HFFc6 (cell line): ENCODE measurements at places on chromosomes 11 and 22. TPM values are rescaled to one million over a fixed set of nuclear protein-coding genes. Genes with fewer than 3 reads are reported as not detected.

GRCh38 chr11:121606354-121606753 lies 153.6 kb upstream of the SORL1-AS1 start:
- no peak overlapping the region for H3K27ac ChIP-seq
- peaks cover 6% of the 10 kb centered on the region; the same call in 1 of the 2 replicates for H3K27me3 ChIP-seq
- no peak overlapping the region for H3K4me3 ChIP-seq
- DNase-seq = no peak
- H3K4me1 ChIP-seq = no peaks in the 10 kb centered on the region

- H3K36me3 ChIP-seq = no peaks in the 10 kb centered on the region
- H3K4me3 ChIP-seq = no peak overlapping the region
- H3K4me1 ChIP-seq = peaks cover 6% of the 10 kb centered on the region; the same call in 1 of the 2 replicates
- DNase-seq = no peak
- no peak overlapping the region for H3K27ac ChIP-seq
These were observed 1.7 kb downstream of the APOL5 start for GRCh38 chr22:35719212-35719875.

DNA sequence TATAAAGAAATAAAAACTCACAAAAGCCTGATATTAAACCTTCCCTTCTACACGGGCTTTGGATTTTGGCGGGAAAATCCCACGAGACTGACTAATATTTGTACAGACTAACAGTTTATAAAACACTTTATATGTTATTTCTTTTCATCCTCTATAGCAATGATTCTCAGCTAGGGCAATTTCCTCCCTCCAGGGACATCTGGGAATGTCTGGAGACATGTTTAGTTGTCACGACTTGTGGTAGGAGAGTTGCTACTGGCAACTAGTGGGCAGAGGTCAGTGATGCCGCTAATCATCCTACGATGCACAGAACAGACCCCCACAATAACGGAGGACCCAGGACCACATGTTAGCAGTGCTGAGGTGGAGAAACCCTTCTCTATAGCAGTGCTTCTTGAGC lies 304.8 kb upstream of the PITPNB start:
- H3K4me1 ChIP-seq = no peaks in the 10 kb centered on the region; the same call in 1 of the 2 replicates
- H3K36me3 ChIP-seq = no peaks in the 10 kb centered on the region
- no peaks in the 10 kb centered on the region for H3K27me3 ChIP-seq
- no peak overlapping the region for H3K27ac ChIP-seq
- no peak overlapping the region for H3K4me3 ChIP-seq
- DNase-seq = no peak

DNA sequence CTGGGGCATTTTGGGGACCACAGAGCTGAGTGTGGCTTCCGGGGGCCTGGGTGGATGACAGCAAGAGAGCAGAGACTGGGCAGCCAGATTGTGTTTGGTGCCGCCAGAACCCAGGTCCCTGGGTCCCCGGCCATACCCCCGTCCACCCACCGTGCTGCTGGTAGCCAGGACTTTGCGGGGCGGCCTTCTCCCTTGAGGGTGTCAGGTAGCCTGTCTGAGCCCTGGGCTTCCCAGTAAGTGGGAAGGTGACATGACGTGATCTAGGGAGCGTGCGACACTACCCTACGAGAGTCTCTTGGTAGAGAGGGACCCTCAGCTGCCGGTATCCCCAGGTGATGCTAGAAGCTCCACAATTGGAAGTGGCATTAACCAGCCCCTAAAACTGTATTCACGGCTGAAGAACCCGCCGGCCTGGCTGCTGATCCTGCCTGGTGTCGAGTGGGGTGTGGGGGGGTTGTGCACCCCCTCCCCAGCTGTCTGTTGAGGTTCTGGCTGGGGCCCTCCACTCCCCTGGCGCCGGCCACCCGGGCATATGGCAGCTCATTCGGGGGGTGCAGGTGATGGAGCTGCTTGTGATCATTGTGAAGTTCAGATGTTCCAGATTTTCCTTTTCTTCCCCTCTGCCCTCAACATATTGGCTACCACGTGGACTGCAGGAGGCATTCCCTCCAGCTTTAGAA lies 66.9 kb downstream of the MPPED1 start:
- DNase-seq = no peak
- no peak overlapping the region for H3K4me3 ChIP-seq
- no peaks in the 10 kb centered on the region for H3K4me1 ChIP-seq
- 0 out of 2 replicates have a peak, but pooled peaks cover 4% of the 10 kb centered on the region for H3K36me3 ChIP-seq
- H3K27me3 ChIP-seq = peaks cover 5% of the 10 kb centered on the region; the same call in 1 of the 2 replicates

- no peak overlapping the region for H3K4me3 ChIP-seq
- no peak for DNase-seq
- H3K27ac ChIP-seq = no peak overlapping the region
- H3K4me1 ChIP-seq = peaks cover 23% of the 10 kb centered on the region
- H3K27me3 ChIP-seq = no peaks in the 10 kb centered on the region; the same call in 1 of the 2 replicates
- no peaks in the 10 kb centered on the region for H3K36me3 ChIP-seq
These were observed 17.2 kb downstream of the SLC25A18 start for GRCh38 chr22:17580441-17581031.

GRCh38 chr22:32063701-32064100 lies 20.6 kb downstream of the SLC5A1 start:
- no peaks in the 10 kb centered on the region; the same call in 1 of the 2 replicates for H3K4me1 ChIP-seq
- H3K4me3 ChIP-seq = no peak overlapping the region
- H3K27me3 ChIP-seq = peaks cover 32% of the 10 kb centered on the region
- no peaks in the 10 kb centered on the region for H3K36me3 ChIP-seq
- DNase-seq = no peak

DNA sequence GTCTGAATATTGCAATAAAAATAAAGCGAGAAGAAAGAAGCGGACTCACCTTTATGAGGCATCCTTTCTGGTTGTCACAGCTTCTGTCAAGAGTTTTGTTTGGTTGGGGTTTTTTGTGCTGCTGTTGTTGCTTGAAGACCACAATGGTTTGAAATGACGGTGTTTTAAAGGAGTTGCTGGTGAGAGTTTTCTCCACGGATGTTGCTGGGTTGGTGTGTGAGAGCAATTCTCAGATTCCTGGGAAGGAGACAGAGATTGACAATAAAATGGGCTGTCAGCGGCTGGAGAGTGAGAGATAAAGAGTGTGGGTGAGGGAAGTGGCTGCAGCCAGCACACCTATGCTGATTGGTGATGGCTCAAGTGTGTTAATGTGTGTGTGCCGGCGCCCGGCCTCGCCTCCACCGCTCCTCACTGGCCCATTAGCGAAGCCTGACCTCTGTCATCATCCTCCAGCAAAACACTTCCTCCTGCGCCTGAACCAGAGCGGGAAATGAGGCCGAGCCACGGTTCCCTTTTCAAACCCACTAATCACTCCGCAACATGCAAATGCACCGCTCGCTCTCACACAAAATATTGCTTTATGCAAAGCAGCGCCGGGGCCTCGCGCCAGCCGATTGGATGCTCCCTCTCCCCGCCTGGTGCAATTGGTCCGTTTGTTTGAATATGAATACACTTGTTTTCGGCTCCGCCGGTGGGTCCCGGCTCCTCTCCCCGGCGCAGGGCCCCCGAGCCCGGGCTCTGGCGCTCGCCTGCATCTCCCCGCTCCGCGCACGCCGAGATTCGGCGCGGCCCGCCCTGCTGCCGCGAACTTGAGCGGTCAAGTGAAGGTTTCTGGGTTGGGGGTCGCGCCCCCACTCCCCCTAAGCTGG lies at the start of gene PAX6:
PAX6 (minus strand) TSS at position 544 of the 869 bp plus-strand sequence. CDS start 4,911 bp downstream, outside the sequence.
- no peaks in the 10 kb centered on the region for H3K36me3 ChIP-seq
- H3K27ac ChIP-seq = no peak within 1 kb of the TSS; the same call in 1 of the 2 replicates
- H3K27me3 ChIP-seq = peaks cover 71% of the 10 kb centered on the region
- H3K4me3 ChIP-seq = peak within 1 kb of the TSS; percentile 76
- peaks cover 46% of the 10 kb centered on the region for H3K4me1 ChIP-seq
- no peak for DNase-seq

- H3K4me1 ChIP-seq = peaks cover 39% of the 10 kb centered on the region
- peaks cover 17% of the 10 kb centered on the region for H3K27me3 ChIP-seq
- H3K4me3 ChIP-seq = no peak overlapping the region
- no peak overlapping the region for H3K27ac ChIP-seq
- DNase-seq = no peak
These were observed 17.4 kb downstream of the RASD2 start for GRCh38 chr22:35558031-35558430.

Gene DRD2
- not detected in 3 replicates for total RNA-seq

DNA sequence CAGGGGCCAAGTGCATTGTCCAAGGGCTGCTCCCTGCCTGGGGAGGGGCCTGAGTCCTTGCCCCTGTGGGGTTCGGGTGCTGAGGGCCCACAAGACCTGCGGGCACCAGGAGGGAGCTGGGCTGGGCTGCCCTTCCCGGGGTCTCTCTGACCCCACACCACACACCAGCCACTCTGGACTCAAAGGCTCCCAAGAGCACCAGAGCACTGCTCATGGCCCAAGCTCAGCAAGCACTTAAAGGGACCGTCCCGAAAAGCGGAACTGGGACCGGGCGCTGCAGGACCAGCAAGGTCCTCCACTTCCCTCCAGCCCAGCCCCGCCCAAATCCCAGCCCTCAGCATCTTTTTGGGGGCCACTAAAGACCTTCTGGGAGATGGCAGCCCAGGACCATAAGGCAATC lies 5.3 kb downstream of the LSP1 start:
- H3K27me3 ChIP-seq = peaks cover 14% of the 10 kb centered on the region; the same call in 1 of the 2 replicates
- peaks cover 5% of the 10 kb centered on the region for H3K4me1 ChIP-seq
- no peak overlapping the region for H3K4me3 ChIP-seq
- no peak overlapping the region for H3K27ac ChIP-seq

GRCh38 chr11:23723861-23724260 lies 773.0 kb upstream of the LUZP2 start:
- H3K4me1 ChIP-seq = peaks cover 48% of the 10 kb centered on the region; the same call in 1 of the 2 replicates
- H3K36me3 ChIP-seq = peaks cover 5% of the 10 kb centered on the region; the same call in 1 of the 2 replicates
- no peak for DNase-seq
- H3K27me3 ChIP-seq = no peaks in the 10 kb centered on the region; the same call in 1 of the 2 replicates
- peak overlapping the region; percentile 10; the same call in 1 of the 2 replicates for H3K4me3 ChIP-seq

Gene CDC45
- 7.7 to 18.2 TPM (median 14.5 TPM) in 3 replicates for total RNA-seq

Gene OR10D3
- total RNA-seq = not detected in 3 replicates

Gene AP1B1
- total RNA-seq = 81.1 to 89.5 TPM (median 86.0 TPM) in 3 replicates

Gene YPEL4
- 0.11 to 0.45 TPM (median 0.14 TPM) in 3 replicates for total RNA-seq

- H3K4me1 ChIP-seq = peaks cover 100% of the 10 kb centered on the region
- DNase-seq = peak; percentile 94
- H3K36me3 ChIP-seq = peaks cover 61% of the 10 kb centered on the region
- peak overlapping the region; percentile 75 for H3K4me3 ChIP-seq
These were observed 21.2 kb upstream of the BLID start for GRCh38 chr11:122137078-122137793.

Gene PTPN5
- total RNA-seq = not detected in 3 replicates
